ENCODE measurements at places on chromosomes 6 and 20. TPM values are rescaled to one million over a fixed set of nuclear protein-coding genes. Genes with fewer than 3 reads are reported as not detected.

The MLN gene
- not detected for total RNA-seq

The PXT1 gene
- not detected for total RNA-seq

The NRSN1 gene
- not detected for total RNA-seq

The TDRD6 gene
- under 0.01 TPM for total RNA-seq

The TRERF1 gene
- total RNA-seq, result 1.2 TPM

The SLC17A2 gene
- not detected for total RNA-seq

The LSM2 gene
- total RNA-seq, result 51.3 TPM

The FBXO5 gene
- total RNA-seq, result 33.6 TPM

The ORC3 gene
- total RNA-seq, result 41.3 TPM

The MBOAT1 gene
- total RNA-seq, result 6.0 TPM

The PKIB gene
- 0.22 TPM for total RNA-seq

The SLC25A27 gene
- 4.2 TPM for total RNA-seq

The GPR31 gene
- total RNA-seq, result not detected

The TBP gene
- 16.4 TPM for total RNA-seq

The TPD52L1 gene
- 4.3 TPM for total RNA-seq

The MYLK4 gene
- 0.40 TPM for total RNA-seq

The USP49 gene
- 2.9 TPM for total RNA-seq

The TSBP1 gene
- total RNA-seq, result not detected

The PACRG gene
- not detected for total RNA-seq

The GPSM3 gene
- 11.6 TPM for total RNA-seq

The HTR1E gene
- total RNA-seq, result not detected

The PPP1R16B gene
- 93.3 TPM for total RNA-seq

The ARMH2 gene
- total RNA-seq, result not detected

The GGTLC1 gene
- not detected for total RNA-seq

The TEAD3 gene
- total RNA-seq, result 0.27 TPM

The NKX2-4 gene
- total RNA-seq, result not detected

The ADGB gene
- total RNA-seq, result not detected

Data from thoracic aorta endothelial cell (primary cell).